Aorta (tissue), 5 donors: ENCODE measurements at places on chromosomes 5 and 9. TPM values are rescaled to one million over a fixed set of nuclear protein-coding genes. Genes with fewer than 3 reads are reported as not detected.

DNA sequence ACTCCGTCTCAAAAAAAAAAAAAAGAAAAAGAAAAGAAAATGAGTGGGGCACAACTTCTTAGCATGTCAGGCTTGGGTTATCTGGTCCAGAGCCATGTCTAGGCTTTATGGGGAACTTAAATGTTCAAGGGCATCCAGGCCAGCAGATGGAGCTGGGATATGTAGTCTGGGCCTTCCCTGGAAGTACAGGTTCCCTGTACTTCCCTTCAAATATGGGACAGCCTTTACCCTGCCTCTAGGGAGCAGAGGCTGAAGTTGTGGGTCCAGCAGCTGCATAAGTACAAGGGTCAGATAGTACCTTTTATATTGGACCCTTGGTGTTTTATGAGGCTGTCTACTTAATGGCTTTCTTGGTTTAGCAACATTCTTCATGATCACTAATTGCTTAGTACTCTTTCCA, 42.1 kb downstream of the FAF2 start:
- no peak for DNase-seq

- DNase-seq, result no peak
Observed at GRCh38 chr9:89022902-89023301, 31.6 kb downstream of the S1PR3 start.

DNA sequence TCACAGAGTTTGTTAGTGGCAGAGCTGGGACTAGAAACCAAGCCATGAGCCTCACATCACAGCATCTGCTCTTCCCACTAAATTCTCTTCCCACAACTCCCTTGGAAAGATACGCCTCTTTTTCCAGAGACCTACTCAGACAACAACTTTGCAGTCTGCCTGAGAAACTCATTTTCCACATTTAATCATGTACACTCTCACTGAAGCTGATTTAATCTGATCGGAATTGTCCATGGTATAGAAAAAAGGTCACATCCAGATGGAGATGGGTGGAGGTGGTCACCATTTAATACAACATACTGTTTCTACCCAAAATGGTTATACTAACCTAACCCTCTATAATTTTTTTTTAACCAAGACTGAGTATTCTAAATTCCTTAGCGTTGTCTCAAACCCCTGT, 366.2 kb downstream of the ENC1 start:
- no peak for DNase-seq

DNA sequence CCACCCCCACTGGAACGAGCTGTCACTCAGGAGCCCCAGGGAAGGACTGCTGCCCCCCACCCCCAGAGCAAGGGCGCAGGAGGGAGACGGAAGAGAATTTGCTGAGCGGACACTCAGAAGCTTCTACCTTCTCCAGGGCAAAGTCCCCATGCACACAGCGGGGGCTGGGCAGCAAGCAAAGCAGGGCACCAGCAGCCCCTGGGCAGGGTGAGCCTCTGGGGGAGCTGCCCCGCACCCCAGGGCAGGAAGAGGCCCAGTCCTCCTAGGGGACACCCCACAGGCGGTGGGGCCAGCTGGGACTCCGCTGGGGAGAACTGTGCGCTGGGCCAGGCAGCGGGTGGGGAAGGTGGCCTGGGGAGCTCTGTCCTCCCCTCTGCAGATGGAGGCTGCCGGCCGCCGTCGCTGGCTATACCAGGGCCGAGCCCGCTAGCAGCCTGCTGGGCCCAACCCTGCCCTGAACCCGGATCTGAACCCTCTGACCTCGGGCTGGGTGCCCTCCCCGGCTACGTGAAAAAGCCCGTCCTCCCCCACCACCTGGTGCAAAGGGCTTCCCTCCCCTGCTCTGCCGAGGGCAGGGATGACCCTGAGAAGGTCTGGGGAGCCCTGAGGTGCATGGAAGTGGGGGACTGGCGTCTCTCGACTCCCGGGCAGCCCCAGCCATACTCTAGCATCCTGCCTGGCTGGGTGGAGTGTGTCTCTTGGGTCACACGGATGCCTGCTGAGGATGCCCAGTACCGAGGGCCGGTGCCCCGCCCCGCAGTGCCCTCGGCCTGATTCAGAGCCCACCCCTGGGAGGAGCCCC, 597 bp upstream of the SLC34A3 start:
- no peak for DNase-seq

- no peak for DNase-seq
Observed at GRCh38 chr5:143218517-143219170, 184.8 kb downstream of the NR3C1 start.

GRCh38 chr9:111036429-111036789, 1.9 kb downstream of the LPAR1 start:
- DNase-seq, result peak; percentile 78

DNA sequence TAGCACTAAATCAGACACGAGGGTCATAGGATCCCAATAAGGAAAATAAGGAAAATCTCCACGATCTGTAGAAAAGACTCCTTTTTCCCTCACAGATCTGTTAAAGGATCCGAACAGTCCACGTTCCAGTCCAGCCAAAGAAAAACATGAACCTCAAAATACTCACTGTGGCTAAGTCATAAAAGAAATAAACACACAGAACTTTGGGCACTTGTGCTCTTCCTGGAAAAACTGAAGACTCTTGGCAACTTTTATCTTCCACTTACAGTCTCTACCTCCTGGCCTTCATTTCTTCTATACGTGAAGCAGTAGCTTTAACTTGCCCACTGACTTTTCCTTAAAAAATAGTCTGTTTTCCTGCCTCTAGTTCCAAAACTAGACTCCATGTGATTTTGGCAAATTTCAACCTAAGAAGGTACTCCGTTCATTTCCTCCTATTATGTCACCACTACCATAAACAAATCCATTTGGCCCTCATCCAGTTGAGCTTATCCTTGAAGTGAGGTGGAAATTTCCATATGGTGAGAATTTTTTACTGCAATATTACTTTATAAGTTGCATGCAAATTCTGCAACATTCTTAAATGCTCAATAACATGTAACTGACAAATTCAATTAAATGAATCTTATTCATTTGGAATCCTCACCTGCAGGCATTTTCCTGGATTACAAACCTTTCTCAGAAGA, 5.3 kb upstream of the LHFPL2 start:
- no peak for DNase-seq

C5orf58 gene
- total RNA-seq, result not detected

SLC22A4 gene
- 5.5 TPM for total RNA-seq

KCTD16 gene
- total RNA-seq, result 3.3 TPM

CYSRT1 gene
- total RNA-seq, result not detected

BARHL1 gene
- total RNA-seq, result not detected

PCDHGA9 gene
- 13.2 TPM for total RNA-seq
